BJ (cell line): ENCODE measurements at places on chromosomes 5 and 9.

GRCh38 chr9:108136656-108137055 lies 647.1 kb upstream of the KLF4 start:
- DNase-seq, result no peak

- DNase-seq, result no peak
Observed at GRCh38 chr9:25918761-25919160, 240.5 kb upstream of the TUSC1 start.

- DNase-seq, result no peak
Observed at GRCh38 chr5:110844251-110844650, 105.4 kb downstream of the SLC25A46 start.

DNA sequence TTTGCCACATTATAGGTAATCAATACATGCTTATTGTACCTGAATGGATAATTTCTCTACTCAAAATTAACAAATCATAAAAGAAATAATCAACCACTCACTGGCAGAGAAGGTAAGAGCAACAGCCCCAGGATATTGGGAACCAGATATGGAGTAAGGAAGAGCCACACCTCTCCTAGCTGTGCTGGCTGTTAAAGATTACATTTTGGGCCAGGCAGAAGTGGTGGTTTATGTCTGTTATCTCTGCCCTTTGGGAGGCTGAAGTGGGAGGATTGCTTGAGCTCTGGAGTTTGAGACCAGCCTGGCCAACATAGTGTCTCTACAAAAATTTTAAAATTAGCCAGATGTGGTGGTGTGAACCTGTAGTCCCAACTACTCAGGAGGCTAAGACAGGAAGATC lies 56.4 kb downstream of the BHMT start:
- no peak for DNase-seq

DNA sequence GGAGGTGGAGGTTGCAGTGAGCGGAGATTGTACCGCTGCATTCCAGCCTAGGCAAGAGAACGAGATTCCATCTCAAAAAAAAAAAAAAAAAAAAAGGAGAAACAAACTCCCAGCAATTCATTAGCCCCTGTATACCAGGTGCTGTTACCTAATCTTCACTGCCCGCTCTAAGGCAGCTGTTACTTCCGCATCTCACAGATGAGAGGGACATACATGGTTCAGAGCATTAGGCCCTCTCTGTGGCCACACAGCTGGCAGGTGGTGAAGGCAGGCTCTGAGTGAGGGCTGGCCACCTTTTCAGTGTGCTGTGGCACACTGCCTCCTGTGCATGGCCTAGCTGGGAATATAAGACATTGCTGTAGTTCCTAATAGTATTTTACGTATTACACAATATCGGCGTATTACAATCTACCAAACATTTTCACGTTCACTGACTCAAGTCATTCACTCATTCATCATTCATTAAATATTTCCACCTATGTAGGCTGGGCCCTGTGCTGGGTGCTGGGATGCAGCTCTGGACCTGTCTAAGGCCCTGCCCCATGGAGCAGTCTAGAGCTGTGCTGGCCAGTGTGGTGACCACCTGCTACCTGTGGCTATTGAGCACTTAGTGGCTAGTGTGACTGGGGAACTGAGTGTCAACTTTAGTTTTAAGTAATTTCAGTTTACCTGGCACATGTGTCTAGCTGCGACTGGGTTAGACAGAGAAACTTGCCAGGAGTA lies 35.8 kb downstream of the RGS3 start:
- DNase-seq, result no peak

- no peak for DNase-seq
Observed at GRCh38 chr9:69122549-69123141, 51.4 kb upstream of the TJP2 start.

DNA sequence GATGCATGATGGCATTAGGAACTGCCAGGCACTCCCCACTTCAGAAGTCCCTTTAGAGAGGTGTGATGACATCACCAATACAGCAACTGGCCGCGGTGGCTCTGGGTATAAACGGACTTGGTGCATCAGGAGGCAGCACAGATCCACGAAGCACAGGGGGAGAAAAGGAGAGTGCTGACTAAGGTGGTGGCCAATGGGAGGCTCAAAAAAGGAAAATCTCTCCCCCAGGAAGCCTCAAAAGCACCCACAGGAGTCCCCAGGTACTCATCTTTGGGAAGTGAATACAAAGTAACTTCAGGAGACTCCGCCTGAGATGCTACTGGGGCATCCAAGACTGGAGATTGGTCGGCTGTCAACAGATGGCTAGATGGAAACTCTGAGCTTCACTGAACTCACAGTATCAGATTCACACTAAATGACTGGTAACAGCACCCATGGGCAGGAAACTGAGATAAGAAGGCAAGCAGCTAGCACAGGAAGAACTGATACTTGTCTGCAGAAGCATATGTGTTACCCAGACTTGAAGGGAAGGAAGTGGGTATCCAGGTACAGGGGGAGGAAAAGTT lies 7.6 kb downstream of the TTC39B start:
- no peak for DNase-seq

- no peak for DNase-seq
Observed at GRCh38 chr9:71897577-71897976, 13.4 kb downstream of the ABHD17B start.

DNA sequence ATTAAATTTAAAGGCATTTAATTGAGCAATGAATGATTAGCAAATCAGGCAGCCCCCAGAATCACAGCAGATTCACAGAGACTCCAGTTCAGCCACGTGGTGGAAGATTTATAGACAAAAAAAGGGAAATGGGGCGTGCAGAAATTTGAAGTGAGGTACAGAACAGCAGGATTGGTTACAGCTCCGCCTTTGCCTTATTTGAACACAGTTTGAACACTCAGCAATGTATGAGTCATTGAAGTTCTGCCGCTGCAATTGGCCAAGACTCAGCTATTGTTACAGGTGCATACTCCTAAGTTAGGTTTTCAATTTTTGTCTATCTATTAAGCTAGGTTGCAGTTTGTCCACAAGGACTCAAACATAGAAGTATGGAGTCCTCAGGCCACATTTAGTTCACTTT lies 157.7 kb upstream of the SLC12A2 start:
- DNase-seq, result no peak

GRCh38 chr9:127714951-127715469 lies 453 bp downstream of the PTRH1 start:
- no peak for DNase-seq

GRCh38 chr5:7250004-7250403 lies 145.9 kb upstream of the ADCY2 start:
- no peak for DNase-seq

- no peak for DNase-seq
Observed at GRCh38 chr9:23926368-23926767, 100.3 kb upstream of the ELAVL2 start.

DNA sequence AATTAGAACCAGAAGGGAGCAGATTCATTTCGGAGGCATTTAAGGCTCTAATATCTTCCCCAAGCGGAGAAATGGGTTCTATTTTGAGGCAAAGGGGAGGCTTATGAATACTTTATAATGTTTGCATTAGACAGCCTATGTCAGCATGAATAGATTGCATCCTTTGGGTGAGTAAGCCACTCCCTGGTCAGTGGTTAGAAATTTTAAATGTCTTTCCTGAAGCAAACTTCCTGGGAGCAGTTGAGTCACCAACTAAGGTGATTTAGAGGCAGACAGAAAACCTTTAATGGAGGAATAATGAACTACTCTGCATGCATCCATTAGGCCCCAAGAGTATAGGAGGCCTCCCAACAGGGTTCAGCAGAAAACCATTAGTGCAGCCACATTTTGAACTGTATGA lies 204.9 kb downstream of the ELAVL2 start:
- DNase-seq, result no peak

- DNase-seq, result no peak
Observed at GRCh38 chr9:5825223-5825622, 7.7 kb downstream of the ERMP1 start.

DNA sequence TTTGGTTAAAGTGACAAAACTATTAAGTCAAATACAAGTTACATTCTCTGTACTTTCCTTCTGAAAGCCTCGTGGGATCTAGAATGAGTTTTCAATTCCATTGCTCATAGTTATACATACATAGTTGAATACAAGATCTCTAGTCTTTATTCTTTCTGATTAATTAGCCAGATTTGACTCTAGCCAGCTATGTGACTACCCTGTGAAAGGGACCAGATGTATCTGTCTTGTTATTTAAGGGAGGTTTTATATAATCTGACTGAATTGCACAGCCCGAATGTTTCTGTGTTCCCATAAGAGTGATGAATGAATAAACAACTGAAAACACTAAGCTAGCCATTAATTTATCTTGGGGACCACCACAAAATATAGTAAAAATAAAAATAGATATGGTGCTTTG lies 166.7 kb downstream of the TMEM167A start:
- no peak for DNase-seq

GRCh38 chr5:152990649-152991048 lies 499.8 kb upstream of the GRIA1 start:
- no peak for DNase-seq
